Lung microvascular endothelial cell (primary cell): ENCODE measurements at places on chromosomes 6 and 20. TPM values are rescaled to one million over a fixed set of nuclear protein-coding genes. Genes with fewer than 3 reads are reported as not detected.

CTAGE9 gene
- not detected in 2 replicates for total RNA-seq

FAXC gene
- total RNA-seq = 0.20 and 1.3 TPM in 2 replicates

RBM24 gene
- 0.20 and 0.65 TPM in 2 replicates for total RNA-seq

DPPA5 gene
- total RNA-seq = not detected in 2 replicates

COL21A1 gene
- total RNA-seq = 0.44 and 0.79 TPM in 2 replicates

MUC22 gene
- not detected in 2 replicates for total RNA-seq

RPP40 gene
- total RNA-seq = 14.2 and 25.2 TPM in 2 replicates

RNF182 gene
- under 0.01 and 0.22 TPM in 2 replicates for total RNA-seq

KDM1B gene
- 4.1 and 6.0 TPM in 2 replicates for total RNA-seq

ZC3H12D gene
- not detected in 2 replicates for total RNA-seq

AKAP12 gene
- 250 and 900 TPM in 2 replicates for total RNA-seq

TOX2 gene
- total RNA-seq = 0.60 and 1.7 TPM in 2 replicates

IRF4 gene
- not detected in 2 replicates for total RNA-seq

C20orf204 gene
- 4.8 and 6.9 TPM in 2 replicates for total RNA-seq

C6orf163 gene
- 0.44 and 0.79 TPM in 2 replicates for total RNA-seq

PCIF1 gene
- 7.8 and 9.5 TPM in 2 replicates for total RNA-seq

SAMD3 gene
- total RNA-seq = not detected in 2 replicates

RTF2 gene
- 68.4 and 96.2 TPM in 2 replicates for total RNA-seq

RPP21 gene
- total RNA-seq = 16.1 and 20.8 TPM in 2 replicates

TCF21 gene
- not detected in 2 replicates for total RNA-seq

ZNF391 gene
- 0.20 and 0.22 TPM in 2 replicates for total RNA-seq

ASIP gene
- not detected in 2 replicates for total RNA-seq

ENPP5 gene
- not detected in 2 replicates for total RNA-seq

SLC22A3 gene
- under 0.01 TPM in 1 of 2 replicates, not detected in the other for total RNA-seq

NR2E1 gene
- not detected in 2 replicates for total RNA-seq

COL9A3 gene
- 0.44 and 0.99 TPM in 2 replicates for total RNA-seq

ATP6V1G2 gene
- total RNA-seq = 0.20 and 0.22 TPM in 2 replicates

EBF4 gene
- 0.87 and 3.8 TPM in 2 replicates for total RNA-seq

SLC44A4 gene
- not detected in 2 replicates for total RNA-seq

PRRT1 gene
- 0.20 TPM in 1 of 2 replicates, not detected in the other for total RNA-seq

EZR gene
- 50.3 and 50.8 TPM in 2 replicates for total RNA-seq

PROKR2 gene
- not detected in 2 replicates for total RNA-seq

FANCE gene
- 8.7 and 12.7 TPM in 2 replicates for total RNA-seq

MAPK13 gene
- 3.2 and 4.1 TPM in 2 replicates for total RNA-seq

SRPK1 gene
- total RNA-seq = 32.3 and 36.3 TPM in 2 replicates

ID4 gene
- 0.22 and 0.60 TPM in 2 replicates for total RNA-seq

C6orf47 gene
- 15.5 and 24.0 TPM in 2 replicates for total RNA-seq

MEP1A gene
- total RNA-seq = not detected in 2 replicates

CCDC170 gene
- total RNA-seq = under 0.01 TPM in 1 of 2 replicates, not detected in the other

IRAK1BP1 gene
- total RNA-seq = 1.5 and 2.2 TPM in 2 replicates

COL9A1 gene
- not detected in 2 replicates for total RNA-seq

NTSR1 gene
- total RNA-seq = under 0.01 and 0.22 TPM in 2 replicates

F13A1 gene
- not detected in 2 replicates for total RNA-seq

NRSN2 gene
- 9.7 and 9.8 TPM in 2 replicates for total RNA-seq

GSTA2 gene
- total RNA-seq = not detected in 2 replicates

GJE1 gene
- not detected in 2 replicates for total RNA-seq

PCK1 gene
- not detected in 2 replicates for total RNA-seq

SLC35A1 gene
- total RNA-seq = 14.4 and 24.0 TPM in 2 replicates

PIGU gene
- total RNA-seq = 3.9 and 5.0 TPM in 2 replicates

LGSN gene
- total RNA-seq = not detected in 2 replicates

THBS2 gene
- 2.0 and 2.4 TPM in 2 replicates for total RNA-seq

NMBR gene
- total RNA-seq = not detected in 2 replicates

DAAM2 gene
- 0.20 and 0.22 TPM in 2 replicates for total RNA-seq

MEI4 gene
- not detected in 2 replicates for total RNA-seq

DEFB116 gene
- total RNA-seq = not detected in 2 replicates
